Endodermal cell (in vitro differentiated cells): ENCODE measurements at places on chromosomes 12 and 14.

DNA sequence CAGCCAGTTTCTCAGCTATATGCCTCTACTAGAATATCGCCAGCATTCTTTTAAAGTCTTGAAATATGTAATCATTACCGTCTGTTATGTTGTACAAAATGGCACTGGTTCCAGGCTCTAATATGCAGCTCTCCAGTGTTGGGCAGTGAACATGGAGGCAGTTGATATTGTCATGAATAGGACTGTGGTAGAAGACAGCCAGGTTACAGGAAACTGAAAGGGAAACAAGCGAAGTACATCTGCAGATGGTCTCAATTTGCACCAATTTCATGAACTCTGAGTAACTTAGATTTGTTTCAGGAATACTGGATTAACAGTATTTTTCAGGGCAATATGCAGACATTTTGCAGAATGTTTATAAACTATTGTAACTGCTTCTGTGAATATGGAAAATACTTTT lies 13.4 kb upstream of the KLHL42 start:
- H3K4me1 ChIP-seq, result no peaks in the 10 kb centered on the region
- H3K4me3 ChIP-seq, result no peak overlapping the region
- H3K27ac ChIP-seq, result no peak overlapping the region

DNA sequence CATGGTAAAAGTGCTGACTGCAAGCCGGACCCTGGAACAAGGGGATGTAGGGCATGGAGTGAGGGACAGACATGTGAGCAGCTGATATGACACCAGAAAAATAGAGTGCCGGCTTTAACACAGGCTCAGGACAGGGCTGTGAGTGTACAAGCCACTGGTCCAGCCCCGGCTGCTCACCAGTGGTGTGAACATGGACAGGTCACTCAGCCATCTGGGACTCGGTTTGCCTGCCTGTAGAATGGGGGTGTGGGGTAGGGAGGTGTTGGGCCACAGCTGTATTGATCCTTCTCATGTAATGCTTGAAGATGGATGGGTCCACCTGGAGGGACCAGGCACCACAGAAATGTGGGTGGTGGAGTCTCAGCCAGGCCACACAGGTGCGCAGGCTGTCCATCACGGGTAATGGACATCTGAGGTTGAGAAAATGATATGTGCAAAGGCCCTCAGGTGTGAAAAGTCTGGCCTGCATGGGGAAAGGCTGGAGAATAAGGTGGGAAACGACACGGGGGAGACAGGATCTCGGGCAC lies 10.6 kb upstream of the KRT74 start:
- no peaks in the 10 kb centered on the region for H3K4me1 ChIP-seq
- no peak overlapping the region for H3K27ac ChIP-seq
- DNase-seq, result peak; percentile 31
- no peaks in the 10 kb centered on the region for H3K36me3 ChIP-seq

DNA sequence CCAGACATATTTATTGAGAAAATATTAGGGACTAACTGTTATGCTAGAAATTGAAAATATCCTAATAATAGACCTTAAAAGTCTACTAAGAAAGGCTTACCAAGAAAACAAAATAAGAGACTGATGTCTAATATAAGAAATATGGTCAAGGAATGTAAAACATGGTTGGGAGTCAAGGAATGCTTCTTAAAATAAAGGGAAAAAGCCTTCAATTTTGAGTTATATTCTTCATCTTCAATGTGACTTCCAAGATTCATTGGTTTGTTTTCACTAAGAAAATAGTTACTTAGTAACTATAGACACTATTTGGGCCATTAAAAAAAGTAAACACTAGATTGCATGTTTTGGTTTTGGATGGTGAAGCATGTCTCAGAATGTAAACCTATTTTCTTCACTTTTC lies 88.1 kb upstream of the ETV6 start:
- H3K4me3 ChIP-seq, result no peak overlapping the region
- DNase-seq, result no peak
- H3K36me3 ChIP-seq, result no peaks in the 10 kb centered on the region
- H3K27me3 ChIP-seq, result no peaks in the 10 kb centered on the region

DNA sequence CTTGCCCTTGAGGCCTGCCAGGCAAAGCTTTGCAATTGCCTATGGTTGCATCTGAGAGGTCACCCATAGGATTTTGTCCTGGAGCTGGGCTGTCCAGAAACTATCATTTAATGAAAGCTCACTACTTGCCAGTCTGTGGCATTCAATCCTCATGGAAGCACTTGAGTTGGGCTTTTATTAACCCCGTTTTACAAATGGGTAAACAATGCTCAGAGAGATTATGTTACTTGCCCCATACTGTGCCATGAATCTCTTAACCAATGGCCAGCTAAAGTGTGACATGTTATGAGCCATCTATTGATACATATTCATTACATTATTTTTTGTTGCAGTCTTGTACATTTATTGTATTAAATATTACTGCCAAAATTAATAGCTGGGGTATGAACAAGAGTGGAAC lies 35.9 kb downstream of the PDZRN4 start:
- no peak overlapping the region for H3K27ac ChIP-seq
- H3K4me3 ChIP-seq, result no peak overlapping the region
- H3K4me1 ChIP-seq, result no peaks in the 10 kb centered on the region
- H3K36me3 ChIP-seq, result no peaks in the 10 kb centered on the region

GRCh38 chr12:116620492-116621191 lies 61.5 kb downstream of the MAP1LC3B2 start:
- no peak for DNase-seq
- H3K36me3 ChIP-seq, result no peaks in the 10 kb centered on the region
- H3K27ac ChIP-seq, result no peak overlapping the region
- no peak overlapping the region for H3K4me3 ChIP-seq
- H3K27me3 ChIP-seq, result no peaks in the 10 kb centered on the region

- no peaks in the 10 kb centered on the region for H3K36me3 ChIP-seq
- H3K27me3 ChIP-seq, result no peaks in the 10 kb centered on the region
- DNase-seq, result no peak
- H3K4me1 ChIP-seq, result peaks cover 3% of the 10 kb centered on the region
- H3K27ac ChIP-seq, result no peak overlapping the region
Measured at GRCh38 chr14:100409651-100410050, 86.5 kb downstream of the SLC25A47 start.

- no peak for DNase-seq
- peaks cover 7% of the 10 kb centered on the region for H3K4me1 ChIP-seq
- H3K27ac ChIP-seq, result peak overlapping the region; percentile 39
- H3K4me3 ChIP-seq, result peak overlapping the region; percentile 37
Measured at GRCh38 chr14:88025313-88025712, 20.4 kb downstream of the GPR65 start.

DNA sequence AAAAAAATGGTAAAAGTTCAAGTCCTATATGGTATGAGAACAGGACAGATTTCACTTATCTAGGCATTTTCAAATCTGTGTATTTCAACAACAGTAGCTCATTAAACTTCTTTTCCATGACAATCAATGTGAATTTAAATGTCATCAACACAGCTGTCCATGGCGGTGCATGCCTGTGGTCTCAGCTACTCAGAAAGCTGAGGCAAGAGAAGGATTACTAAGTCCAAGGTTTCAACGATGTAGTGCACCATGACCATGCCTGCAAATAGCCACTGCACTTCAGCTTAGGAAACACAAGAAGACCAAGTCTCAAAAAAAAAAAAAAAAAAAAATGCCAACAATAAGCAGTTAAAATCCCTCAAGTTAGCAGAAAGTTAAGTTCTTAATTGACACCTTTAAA lies 214.6 kb downstream of the C12orf50 start:
- H3K4me1 ChIP-seq, result no peaks in the 10 kb centered on the region
- no peak overlapping the region for H3K4me3 ChIP-seq
- no peak for DNase-seq
- no peak overlapping the region for H3K27ac ChIP-seq
